ENCODE measurements at places on chromosomes 3 and 15. TPM values are rescaled to one million over a fixed set of nuclear protein-coding genes. Genes with fewer than 3 reads are reported as not detected.

The PRSS50 gene
- 0.28 TPM for total RNA-seq

DNA sequence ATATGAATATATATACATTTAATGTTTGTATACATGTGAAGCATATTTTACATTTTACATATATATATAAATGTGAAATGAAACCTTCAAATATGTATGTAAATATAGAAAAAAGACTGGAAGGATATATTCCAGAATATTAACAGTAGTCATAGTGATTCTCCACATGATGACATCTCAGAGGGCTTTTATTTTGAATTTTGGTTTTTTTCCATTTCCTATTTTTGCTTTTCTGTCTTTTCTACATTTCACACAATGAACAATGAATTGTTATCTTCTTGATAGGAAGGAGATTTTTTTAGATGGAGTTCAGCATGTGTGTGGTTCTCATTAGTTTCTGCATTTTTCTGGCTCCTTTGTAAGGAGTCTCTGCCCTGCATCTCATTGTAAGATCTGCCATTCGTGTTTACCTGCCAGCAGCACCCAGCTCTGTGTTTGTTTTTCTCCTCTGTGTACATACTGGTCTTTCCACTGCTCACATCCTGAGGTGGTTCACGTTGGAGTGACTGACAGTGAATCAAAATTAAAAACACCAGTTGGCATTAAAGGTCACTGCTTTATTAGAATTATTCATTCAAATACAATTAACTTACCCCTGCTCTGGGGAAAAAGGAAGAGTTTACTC is 425.3 kb upstream of the MDFIC2 start:
- no peak for DNase-seq
- no peak overlapping the region for H3K27ac ChIP-seq
- H3K4me3 ChIP-seq = no peak overlapping the region
- H3K27me3 ChIP-seq = no peaks in the 10 kb centered on the region
- no peaks in the 10 kb centered on the region for H3K4me1 ChIP-seq

- H3K36me3 ChIP-seq = no peaks in the 10 kb centered on the region
- H3K4me1 ChIP-seq = no peaks in the 10 kb centered on the region
- no peak for DNase-seq
- H3K4me3 ChIP-seq = no peak overlapping the region
- H3K27me3 ChIP-seq = no peaks in the 10 kb centered on the region
Measured at GRCh38 chr3:31039145-31039544, 144.7 kb upstream of the GADL1 start.

DNA sequence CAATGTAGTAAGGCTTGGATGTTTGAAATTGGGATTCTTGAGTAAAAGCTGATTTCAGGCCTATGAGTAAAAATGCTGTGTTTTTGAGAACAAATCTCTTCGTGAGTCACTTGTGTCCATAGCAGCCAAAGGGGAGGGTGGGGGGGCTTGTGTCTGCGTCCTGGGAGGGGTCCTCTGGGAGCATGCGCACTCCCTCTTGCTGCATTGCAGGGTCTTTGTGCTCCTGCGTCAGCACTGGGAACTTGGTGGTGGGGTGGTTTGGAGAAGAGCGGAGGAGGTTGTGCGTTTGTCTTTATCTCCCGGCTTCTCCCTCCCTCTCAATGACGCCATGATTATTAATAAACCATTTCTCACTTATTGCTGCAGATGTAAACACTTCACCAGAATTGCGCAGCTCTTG is 75.9 kb upstream of the NDN start:
- H3K4me1 ChIP-seq = no peaks in the 10 kb centered on the region
- no peaks in the 10 kb centered on the region for H3K36me3 ChIP-seq
- DNase-seq = no peak
- no peaks in the 10 kb centered on the region for H3K27me3 ChIP-seq
- no peak overlapping the region for H3K27ac ChIP-seq
- H3K4me3 ChIP-seq = no peak overlapping the region

DNA sequence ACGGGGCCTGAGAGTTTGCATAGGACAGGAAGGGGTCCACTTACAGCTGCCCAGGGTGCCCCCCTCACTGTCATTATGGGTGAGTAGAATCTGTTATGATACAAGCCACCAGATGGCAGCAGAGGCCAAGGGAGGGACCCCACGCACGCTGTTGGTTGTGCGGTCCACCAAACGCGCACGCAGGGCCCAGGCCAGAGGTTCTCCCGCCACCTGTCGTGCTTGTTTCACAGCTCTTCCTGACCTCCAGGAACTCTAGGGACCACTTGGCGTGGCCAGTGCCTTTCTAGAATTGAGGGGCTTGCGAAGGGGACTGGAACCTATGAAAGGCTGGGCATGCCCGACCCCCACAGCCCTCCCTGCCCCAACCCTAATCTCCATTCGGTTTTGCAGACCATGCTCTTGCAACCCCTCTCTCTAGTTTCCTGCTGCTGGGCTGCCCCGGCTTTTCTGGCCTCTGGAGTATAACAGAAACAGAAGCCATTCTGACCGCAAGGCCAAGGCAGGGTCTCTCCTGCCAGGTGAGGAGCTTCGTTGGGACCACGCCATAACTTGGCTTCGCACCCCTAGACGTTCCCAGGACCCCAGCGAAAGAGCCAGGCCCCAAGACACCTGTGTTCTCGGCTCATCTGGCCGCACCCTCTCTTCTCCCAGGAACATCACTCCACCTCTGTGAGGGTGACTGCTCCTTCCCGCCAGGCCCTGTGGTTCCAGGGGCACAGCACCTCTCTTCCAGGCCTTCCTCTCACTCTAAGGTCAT is 46.0 kb downstream of the ALDH1L1 start:
- no peaks in the 10 kb centered on the region for H3K36me3 ChIP-seq
- no peaks in the 10 kb centered on the region for H3K27me3 ChIP-seq
- H3K27ac ChIP-seq = no peak overlapping the region

- peak overlapping the region; percentile 94 for H3K27ac ChIP-seq
- H3K36me3 ChIP-seq = no peaks in the 10 kb centered on the region
- H3K4me1 ChIP-seq = peaks cover 25% of the 10 kb centered on the region
- H3K4me3 ChIP-seq = peak overlapping the region; percentile 38
Measured at GRCh38 chr3:184526088-184526433, 35.5 kb upstream of the EPHB3 start.

The SLC24A5 gene
- total RNA-seq = not detected

DNA sequence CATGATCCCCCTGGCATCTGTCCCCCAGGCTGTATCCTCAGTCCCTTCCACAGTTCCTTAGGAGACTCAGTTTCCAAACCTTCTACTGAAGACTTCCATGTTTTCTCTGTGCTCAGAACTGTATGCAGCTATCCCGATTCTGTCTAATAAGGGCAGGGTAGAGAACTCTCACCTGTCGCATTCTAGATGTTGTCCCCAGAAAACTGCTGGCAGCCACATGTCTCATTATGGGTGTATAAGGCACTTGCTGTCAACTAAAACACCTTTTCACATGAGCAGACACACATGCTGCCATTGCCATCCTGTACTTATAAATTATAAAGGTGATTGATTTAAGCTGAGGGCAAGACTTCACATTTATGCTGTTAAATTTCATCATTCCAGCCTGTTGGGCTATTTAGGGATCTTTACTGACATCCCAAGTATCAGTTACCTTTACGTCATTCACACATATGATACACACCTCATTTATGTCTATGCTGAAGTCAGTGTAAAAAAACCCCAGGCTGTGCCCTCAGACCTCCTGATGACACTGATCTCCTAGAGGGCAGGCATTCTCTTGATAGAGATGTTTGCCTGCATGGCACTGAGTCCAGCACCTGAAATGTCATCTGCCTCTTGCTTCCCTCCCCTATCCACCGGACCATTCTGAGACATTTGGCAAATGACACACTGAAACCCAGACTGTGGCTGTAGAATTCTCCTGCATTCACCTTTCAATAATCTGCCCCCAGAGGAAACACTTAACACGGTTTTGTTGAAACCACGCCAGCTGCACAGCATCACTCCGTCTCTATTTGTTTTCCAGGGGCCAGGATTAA is 35.8 kb downstream of the BTD start:
- H3K36me3 ChIP-seq = no peaks in the 10 kb centered on the region
- no peak overlapping the region for H3K4me3 ChIP-seq
- no peak for DNase-seq
- H3K27ac ChIP-seq = peak overlapping the region; percentile 78
- peaks cover 48% of the 10 kb centered on the region for H3K4me1 ChIP-seq

GRCh38 chr3:10852066-10852808 is 36.2 kb downstream of the SLC6A11 start:
- H3K27ac ChIP-seq = no peak overlapping the region
- H3K4me1 ChIP-seq = no peaks in the 10 kb centered on the region
- no peak overlapping the region for H3K4me3 ChIP-seq
- H3K36me3 ChIP-seq = no peaks in the 10 kb centered on the region
- peaks cover 37% of the 10 kb centered on the region for H3K27me3 ChIP-seq

The C15orf62 gene
- 0.31 TPM for total RNA-seq

The CACNA2D3 gene
- 43.5 TPM for total RNA-seq

DNA sequence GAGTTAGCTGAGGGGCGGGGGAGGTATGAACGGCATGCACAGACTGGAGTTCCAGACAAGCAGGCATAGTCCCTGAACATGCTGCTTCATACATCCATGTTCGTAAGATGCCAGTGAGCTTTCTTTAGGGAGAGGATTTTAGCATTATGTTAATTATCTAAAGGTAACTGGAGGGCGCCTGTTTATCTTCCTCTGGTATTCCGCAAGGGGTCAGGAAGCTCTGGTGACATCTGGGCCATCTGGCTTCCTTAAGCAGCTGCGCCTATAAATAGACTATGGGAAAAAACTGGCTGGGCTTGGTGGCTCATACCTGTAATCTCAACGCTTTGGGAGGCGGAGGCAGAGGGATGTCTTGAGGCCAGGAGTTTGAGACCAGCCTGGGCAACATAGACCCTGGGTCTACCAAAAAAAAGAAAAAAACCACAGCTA is 1.5 kb upstream of the FBXO22 start:
- no peaks in the 10 kb centered on the region for H3K27me3 ChIP-seq
- H3K36me3 ChIP-seq = no peaks in the 10 kb centered on the region
- H3K27ac ChIP-seq = peak overlapping the region; percentile 33
- H3K4me1 ChIP-seq = no peaks in the 10 kb centered on the region
- DNase-seq = no peak

The FBXO40 gene
- 99.3 TPM for total RNA-seq

- H3K4me1 ChIP-seq = peaks cover 14% of the 10 kb centered on the region
- H3K4me3 ChIP-seq = peak overlapping the region; percentile 27
- H3K27me3 ChIP-seq = peaks cover 21% of the 10 kb centered on the region
- no peaks in the 10 kb centered on the region for H3K36me3 ChIP-seq
- no peak for DNase-seq
Measured at GRCh38 chr3:11154953-11155325, 646 bp downstream of the HRH1 start.

- H3K27ac ChIP-seq = no peak overlapping the region
- no peaks in the 10 kb centered on the region for H3K36me3 ChIP-seq
- H3K4me3 ChIP-seq = no peak overlapping the region
- no peaks in the 10 kb centered on the region for H3K27me3 ChIP-seq
Measured at GRCh38 chr15:62378772-62379498, 213.8 kb upstream of the C2CD4B start.

- H3K36me3 ChIP-seq = no peaks in the 10 kb centered on the region
- H3K4me1 ChIP-seq = peaks cover under 1% of the 10 kb centered on the region
- H3K27me3 ChIP-seq = peaks cover 5% of the 10 kb centered on the region
- no peak overlapping the region for H3K27ac ChIP-seq
- DNase-seq = no peak
- no peak overlapping the region for H3K4me3 ChIP-seq
Measured at GRCh38 chr15:61828860-61829513, 231.3 kb downstream of the VPS13C start.

GRCh38 chr15:62732078-62732477 is 310.5 kb upstream of the TPM1 start:
- H3K36me3 ChIP-seq = peaks cover 6% of the 10 kb centered on the region
- no peak overlapping the region for H3K27ac ChIP-seq
- H3K4me1 ChIP-seq = no peaks in the 10 kb centered on the region
- no peaks in the 10 kb centered on the region for H3K27me3 ChIP-seq

DNA sequence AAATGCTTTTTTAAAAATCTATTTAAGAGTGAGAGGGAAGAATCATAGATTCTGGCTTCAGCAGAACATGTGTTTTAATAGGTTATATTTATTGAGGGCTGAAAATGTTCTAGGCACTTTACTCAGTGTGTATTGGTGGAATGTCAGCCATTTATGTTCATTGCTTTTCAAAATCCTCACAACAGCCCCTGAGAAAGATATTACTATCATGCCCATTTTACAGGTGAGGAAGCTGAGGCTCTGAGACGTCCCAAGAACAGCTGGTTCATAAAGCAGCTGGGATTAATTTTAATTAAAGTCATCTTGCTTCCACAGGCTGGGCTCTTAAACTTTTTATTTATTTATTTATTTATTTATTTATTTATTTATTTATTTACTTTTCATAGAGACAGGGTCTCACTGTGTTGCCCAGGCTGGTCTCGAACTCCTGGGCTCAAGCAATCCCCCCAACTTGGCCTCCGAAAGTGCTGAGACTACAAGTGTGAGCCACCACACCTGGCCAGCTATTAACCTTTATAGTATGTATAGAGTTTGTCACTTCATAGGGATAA is 364.6 kb downstream of the SHQ1 start:
- H3K36me3 ChIP-seq = no peaks in the 10 kb centered on the region
- H3K27me3 ChIP-seq = no peaks in the 10 kb centered on the region
- H3K4me1 ChIP-seq = peaks cover 20% of the 10 kb centered on the region

DNA sequence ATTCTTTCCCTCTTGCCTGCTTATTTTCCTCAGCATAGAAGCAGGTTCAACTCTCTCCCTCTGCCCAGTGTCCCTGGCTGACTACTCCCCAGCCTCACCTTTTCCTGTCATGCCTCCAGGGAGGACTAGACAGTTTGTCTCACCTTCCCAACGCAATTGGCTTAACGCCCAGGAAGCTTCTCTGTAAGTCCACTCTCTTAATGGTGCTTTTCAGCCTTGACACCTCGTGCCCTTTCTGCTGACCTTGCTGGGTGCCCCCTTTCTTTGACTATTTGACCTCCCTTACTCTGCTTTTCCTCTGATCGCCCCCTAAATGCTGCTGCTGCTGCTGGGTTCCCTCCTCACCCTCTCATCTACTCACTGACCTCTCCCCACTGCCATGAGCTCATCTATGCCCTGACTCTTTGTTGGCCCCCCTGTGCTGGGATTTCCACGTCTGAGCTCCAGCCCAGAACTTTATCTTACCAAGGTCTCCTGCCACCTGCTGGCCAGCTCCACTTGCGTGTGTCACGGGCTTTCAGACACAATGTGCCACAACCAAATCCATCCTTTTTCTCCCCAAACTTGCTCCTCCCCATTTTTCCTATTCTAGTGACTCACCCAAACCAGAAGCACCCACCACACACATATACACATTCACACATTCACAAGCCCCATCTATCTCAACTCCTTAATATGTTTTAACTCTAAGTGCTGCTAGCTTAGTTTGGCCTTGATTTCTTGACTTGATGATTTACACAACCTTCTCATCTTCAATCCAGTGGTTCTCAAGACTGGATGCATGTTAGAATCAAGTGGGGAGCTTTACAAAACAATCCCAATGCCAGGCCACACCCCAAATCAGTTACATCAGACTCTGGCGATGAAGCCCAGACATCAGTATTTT is 16.6 kb downstream of the EPB42 start:
- peaks cover 4% of the 10 kb centered on the region for H3K4me1 ChIP-seq
- no peaks in the 10 kb centered on the region for H3K36me3 ChIP-seq
- peak; percentile 56 for DNase-seq
- H3K27me3 ChIP-seq = no peaks in the 10 kb centered on the region
- no peak overlapping the region for H3K4me3 ChIP-seq
